ENCODE measurements at places on chromosomes 1 and 21.

DNA sequence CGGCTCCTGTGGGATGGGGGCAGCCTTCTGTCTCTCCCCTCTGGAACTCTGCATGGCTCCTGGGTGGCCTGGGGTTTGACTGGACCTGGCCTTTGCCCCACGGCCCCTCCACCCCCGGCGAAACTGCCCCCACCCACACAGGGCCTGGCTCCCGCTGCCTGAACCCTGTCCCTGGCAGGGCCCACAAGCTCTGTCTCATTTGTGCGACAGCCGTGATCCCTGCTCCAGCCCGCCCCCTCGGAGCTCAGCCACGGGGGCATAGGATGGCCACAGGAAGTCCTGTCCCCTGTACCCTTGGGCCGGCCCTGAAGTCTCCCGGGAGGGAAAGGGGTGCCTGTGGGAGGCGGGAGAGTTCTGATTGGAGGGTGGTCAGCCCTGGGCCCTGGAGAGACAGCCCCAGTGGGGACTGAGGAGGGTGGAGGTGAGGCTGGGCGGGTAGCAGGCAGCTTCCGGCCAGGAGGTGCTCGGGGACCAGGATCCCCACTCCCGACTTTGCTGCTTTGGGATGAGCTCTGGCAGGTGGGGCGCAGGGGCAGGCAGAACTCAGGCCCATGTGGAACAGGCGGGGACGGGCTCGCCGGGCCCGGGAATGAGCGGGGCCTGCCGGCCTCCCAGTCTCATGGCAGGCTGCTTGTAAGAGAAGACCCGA, 45.1 kb downstream of the SLX9 start:
- DNase-seq, result no peak

- no peak for DNase-seq
Observed at GRCh38 chr1:199264911-199265310, 626.1 kb downstream of the PTPRC start.

GRCh38 chr1:15160626-15161025, 7.1 kb downstream of the TMEM51 start:
- DNase-seq, result no peak

- no peak for DNase-seq
Observed at GRCh38 chr21:39631842-39632562, 19.3 kb downstream of the B3GALT5 start.

GRCh38 chr1:74467786-74468377, 44.5 kb downstream of the LRRC53 start:
- no peak for DNase-seq

All from natural killer cell (primary cell).